ENCODE measurements at places on chromosomes 1 and 21.

DNA sequence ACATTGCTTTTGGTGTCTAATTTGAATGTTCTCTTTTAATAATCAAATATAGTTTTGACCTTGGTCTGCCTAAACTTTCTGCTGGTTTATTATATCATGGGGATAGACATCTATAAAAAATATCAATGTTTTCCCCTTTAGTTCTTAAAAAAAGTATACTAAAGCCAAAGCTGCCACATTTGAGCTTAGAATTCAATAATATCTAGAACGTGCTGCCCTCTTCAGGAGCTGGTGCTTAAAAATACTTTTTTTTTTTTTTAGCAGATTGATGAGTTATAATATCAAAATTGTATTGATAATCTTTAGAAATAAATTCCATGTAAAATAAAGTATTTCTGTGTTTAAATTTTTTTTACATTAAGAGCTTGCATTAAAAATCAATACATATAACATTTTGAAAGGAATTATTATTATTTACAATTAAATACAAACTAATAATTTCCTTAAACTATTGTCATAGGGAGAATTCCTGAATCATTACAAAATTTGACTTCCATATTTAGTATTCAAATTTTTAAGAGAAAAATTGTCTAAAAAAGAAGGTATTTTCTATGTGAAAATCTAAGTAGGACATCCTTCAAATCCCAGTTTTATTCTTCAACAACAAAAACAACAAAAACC lies 40.1 kb upstream of the ADGRL2 start:
- peak; percentile 28 for DNase-seq

DNA sequence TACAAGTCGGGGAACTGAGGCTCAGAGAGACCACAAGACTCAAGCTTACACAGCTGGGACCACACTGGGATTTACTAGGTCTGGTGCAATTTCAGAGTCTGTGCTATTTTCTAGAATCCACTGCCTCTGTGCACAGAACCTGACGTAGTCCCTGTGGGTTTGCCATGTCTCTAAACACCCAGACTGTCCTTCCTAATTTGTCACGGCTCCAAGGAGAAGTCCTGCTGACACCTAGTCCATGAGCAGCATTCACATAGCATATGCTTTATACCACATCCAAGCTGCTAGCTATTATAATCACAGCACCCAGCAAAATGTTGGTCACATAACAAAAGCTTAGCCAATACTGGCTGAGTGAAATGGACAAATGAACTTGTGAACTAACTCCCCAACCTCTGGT lies 79.0 kb upstream of the HMGB4 start:
- no peak for DNase-seq

GRCh38 chr1:30885570-30886522 lies 22.7 kb downstream of the SDC3 start:
- DNase-seq, result no peak

DNA sequence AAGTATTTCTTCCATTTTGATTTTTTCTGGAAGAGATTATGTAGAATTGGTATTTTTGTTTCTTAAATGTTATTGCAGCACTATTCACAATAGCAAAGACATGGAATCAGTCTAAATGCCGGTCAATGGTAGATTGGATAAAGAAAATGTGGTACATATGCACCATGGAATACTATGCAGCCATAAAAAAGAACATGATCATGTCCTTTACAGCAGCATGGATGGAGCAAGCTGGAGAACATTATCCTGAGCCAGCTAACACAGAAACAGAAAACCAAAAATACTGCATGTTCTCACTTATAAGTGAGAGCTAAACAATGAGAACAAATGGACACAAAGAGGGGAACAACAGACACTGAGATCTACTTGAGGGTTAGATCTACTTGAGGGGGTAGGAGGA lies 5.4 kb downstream of the FGGY start:
- DNase-seq, result no peak

GRCh38 chr1:183424691-183425090 lies 6.5 kb upstream of the NMNAT2 start:
- no peak for DNase-seq

DNA sequence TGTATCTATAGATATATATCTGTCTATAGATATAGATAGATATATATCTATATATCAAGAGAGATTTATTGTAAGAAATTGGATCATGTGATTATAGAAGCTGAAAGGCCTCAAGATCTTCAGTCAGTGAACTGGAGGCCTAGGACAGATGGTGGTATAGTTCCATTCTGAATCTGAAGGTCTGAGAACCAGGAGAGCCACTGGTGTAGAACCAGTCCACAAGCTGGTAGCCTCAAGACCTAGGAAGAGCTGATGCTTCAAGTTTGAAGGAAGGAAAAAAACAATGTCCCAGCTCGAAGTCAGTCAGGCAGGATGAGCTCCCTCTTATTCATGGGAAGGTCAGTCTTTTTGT lies 213.2 kb upstream of the JUN start:
- DNase-seq, result no peak

DNA sequence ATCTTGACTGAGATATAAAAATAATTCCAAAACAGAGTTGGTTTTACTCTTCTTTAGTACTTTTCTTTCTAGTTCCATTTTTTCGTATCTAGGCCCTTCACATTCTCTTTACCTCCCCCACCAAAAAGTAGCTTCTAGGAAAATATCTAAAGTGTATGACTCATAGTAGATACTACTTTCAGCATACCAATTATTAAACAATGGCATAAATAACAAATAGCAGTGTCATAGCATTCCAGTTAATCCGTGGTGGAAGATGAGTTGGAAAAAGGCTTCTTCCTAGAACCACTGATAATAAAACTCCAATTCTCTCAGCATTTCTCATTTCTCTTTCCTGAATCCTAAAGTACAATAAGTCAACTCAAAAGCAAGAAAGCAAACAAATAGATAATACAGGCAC lies 859.0 kb upstream of the B3GALT2 start:
- DNase-seq, result no peak

DNA sequence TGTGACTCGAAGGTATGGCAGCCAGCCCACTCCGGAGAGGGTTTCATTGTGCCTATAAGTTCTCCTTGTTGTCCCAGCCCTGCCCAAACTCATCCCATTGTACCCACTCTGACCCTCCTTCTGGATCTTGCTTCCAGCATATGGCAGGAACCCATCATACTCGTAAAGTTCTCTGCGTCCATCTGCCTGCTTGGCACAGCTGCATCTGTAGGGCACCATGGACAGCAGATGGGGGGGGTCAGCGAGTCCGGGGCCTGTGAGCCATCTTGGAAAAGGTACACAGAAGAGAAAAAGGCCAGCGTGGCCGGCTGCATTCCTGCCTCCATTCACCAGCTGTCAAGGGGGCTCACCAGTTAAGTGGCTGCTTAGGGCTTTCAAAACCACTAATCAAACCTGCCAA lies 94.9 kb upstream of the IGSF21 start:
- no peak for DNase-seq

DNA sequence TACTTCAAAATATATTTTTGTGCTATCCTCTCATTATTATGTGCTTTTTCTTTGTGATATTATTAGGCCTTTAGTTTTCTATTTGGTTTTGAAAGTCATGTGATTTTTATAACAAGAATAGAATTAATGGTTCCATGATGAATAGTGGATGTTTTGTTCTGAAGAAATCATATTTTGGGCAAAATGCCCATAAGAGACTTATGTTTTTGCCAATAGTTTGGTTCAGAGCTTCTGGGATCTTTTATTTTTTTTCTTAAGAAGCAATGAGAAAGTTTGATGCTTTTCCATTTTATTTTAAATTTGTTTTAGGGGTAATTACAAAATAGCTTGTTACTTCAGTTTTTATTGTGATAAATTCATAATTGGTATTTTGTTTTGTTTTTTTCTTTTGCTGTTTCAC lies 49.8 kb downstream of the LYPLAL1 start:
- DNase-seq, result no peak

GRCh38 chr21:45588086-45588825 lies 46.0 kb upstream of the SLC19A1 start:
- no peak for DNase-seq

GRCh38 chr1:103492003-103492625 lies 33.4 kb upstream of the RNPC3 start:
- DNase-seq, result no peak

DNA sequence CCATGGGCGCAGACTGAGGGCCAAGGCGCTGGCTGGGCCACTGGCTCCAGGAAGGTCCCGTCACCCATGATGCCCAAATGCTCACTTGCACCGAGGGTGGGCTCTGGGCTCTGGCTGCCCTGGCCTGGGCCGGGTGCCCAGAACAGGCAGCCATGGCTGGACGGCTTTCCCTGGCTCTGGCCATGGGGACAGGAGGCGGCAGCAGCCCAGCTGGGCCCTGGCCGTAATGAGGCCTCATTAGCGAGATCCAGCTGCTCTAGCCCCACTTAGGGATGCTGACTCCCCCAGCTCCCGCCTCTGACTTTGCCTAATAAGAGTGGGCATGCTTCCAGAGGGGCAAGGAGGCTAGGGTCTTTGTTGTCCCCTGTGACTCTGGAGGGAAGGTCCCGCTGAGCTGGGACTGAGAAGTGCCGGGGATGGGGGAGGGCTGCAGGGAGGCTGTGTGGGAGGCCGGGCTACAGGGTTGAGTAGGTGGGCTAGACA lies 11.8 kb downstream of the SLC6A9 start:
- no peak for DNase-seq

DNA sequence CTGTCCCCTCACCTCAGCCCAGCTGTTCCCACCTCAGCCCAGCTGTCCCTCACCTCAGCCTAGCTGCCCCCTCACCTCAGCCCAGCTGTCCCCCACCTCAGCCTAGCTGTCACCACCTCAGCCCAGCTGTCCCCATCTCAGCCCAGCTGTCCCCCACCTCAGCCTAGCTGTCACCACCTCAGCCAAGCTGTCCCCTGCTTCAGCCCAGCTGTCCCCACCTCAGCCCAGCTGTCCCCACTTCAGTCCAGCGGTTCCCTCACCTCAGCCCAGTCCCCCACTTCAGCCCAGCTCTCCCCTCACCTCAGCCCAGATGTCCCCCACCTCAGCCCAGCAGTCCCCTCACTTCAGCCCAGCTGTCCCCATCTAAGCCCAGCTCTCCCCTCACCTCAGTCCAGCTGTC lies 88.4 kb upstream of the CSF3R start:
- DNase-seq, result no peak

DNA sequence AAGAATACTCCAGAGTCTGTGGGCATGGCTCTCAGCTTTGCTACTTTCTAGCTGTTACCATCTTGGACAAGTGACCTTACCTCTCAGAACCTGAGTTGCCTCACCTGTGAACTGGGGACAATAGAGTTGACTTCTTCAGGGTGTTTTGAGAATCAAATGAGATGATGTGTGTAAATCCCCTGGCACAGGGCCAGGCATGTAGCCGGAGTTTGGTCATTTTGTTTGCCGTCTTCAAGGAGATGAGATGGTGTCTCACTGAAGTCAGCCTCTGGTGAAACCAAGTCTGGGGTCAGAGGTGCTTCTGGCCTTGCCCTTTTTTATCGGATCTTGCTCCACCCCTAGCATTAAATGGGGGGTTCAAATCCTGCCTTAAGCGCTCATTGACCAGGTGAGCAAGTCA lies 149.2 kb upstream of the TMEM51 start:
- no peak for DNase-seq

DNA sequence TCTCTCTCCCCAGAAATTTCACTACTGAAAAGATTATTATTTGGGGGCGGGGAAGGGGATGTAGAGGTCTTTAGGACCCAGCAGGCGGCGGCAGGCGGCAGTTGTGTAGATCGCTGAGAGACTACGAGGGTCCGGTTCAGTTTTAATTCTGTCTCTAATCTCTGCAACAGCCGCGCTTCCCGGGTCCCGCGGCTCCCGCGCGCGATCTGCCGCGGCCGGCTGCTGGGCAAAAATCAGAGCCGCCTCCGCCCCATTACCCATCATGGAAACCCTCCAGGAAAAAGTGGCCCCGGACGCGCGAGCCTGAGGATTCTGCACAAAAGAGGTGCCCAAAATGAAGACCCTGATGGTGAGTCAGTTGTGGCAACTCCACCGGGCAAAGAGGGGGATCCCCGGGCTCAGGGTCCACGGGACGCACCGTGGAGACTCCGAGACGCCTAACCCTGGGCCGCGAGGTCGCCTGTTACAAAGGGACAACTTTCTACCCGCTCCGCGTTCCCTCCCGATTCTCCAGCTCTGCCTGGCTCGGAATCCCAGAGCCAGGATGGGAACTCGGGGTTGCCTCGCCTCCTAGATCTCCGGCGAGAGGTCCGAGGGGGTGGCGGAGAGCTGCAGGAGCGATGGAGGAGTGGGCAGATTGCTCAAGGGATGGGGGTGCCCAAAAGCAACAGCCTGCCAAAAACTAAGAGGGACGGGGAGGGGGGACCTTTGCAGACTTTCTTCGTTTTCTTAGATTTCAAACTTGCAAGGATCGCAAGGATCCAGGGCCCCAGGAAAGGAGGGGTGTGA lies at the start of gene ST6GALNAC5:
ST6GALNAC5 (plus strand) TSS at position 139 of the 789 bp plus-strand sequence.
- peak; percentile 69 for DNase-seq

- DNase-seq, result no peak
Observed at GRCh38 chr1:225468270-225469020, 40.6 kb upstream of the LBR start.

GRCh38 chr1:8094481-8095241 lies 68.6 kb upstream of the ERRFI1 start:
- DNase-seq, result peak; percentile 45

Measured in AG20443 (cell line).